Hindlimb muscle (tissue), 1 donor: ENCODE measurements at places on chromosomes 1 and 21. TPM values are rescaled to one million over a fixed set of nuclear protein-coding genes. Genes with fewer than 3 reads are reported as not detected.
A peak's percentile ranks its signal among the peaks of the same experiment; 100 is the strongest.

- DNase-seq, result no peak
Observed at GRCh38 chr1:29460041-29460610, 223.8 kb downstream of the PTPRU start.

DNA sequence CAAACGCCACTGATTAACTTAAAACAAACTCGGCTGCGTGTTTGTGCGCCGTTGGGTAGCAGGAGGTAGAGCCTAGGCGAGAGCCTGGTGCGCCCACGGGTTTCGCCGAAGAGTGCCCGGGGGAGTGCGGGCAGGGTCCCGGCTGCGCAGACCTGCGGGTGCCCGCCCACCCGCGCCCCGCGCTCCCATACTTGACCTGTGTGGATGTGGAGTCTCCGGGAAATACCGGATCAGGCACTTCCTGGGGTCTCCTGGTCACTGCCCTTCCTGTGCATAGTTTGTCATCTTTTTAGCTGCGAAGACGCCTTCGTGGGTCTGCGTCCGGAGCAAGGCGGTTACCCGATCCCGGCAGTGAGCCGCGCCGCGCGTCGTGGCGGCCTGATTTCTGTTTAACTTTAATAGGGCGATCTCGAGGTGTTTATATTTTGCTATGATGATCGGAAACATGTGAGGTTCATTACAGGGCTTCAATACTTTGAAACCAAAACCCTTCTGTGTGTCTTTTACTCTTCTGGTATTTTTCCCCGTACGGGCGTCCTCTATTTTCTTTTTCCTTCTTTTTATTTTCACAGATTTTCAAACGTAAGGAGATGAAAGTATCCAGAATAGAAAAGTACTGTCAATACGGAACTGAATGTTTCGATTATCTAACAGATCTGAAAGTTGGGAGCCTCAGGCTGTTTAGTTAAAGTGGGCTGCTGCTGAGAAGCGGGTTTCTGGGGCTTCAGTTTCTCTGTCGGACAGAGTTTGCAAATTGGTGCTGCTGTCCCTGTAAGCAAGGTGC, 15.2 kb downstream of the NR5A2 start:
- no peak for DNase-seq

FAM72A gene
- polyA plus RNA-seq, result 5.4 TPM

GRCh38 chr1:157000686-157001085, 44.9 kb downstream of the ARHGEF11 start:
- DNase-seq, result no peak

PSEN2 gene
- polyA plus RNA-seq, result 152 TPM

USP33 gene
- polyA plus RNA-seq, result 37.8 TPM

DNA sequence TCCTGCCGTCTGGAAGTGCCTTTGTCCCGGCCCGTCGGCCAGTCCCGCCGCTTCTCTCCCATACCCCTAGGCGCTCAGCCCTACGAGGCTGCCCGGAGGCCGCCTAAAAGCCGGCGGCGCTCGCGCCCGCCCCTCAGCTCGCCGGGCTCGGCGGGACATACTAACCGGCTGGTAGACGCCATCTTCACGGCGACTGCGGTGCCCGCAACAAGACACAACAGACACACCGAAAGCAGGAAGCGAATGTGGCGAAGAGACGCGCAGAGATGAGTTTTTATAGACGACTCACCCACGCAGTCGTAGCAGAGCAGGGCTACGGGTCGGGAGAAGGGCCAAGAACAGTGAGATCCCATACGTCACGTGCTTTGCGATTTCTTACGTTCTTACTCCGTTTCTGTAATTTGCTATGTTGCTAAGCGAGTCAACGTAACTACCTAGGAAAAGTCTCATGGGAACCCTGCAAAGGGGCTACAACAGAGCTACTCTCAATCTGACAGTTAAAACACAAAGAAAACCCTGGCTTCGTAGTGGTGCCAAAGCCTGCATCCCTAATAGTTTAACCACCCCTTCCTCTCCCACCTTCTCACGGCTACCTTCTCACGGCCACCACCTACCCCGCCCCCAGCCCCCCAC, at the start of gene GTF2B:
Gene GTF2B, minus strand, starts transcription at position 250 of the 633 bp plus-strand sequence. Its CDS starts 68 bp downstream, at position 182.
- DNase-seq, result peak; percentile 95

- no peak for DNase-seq
Observed at GRCh38 chr1:201149400-201149799, 4.9 kb downstream of the TMEM9 start.

- no peak for DNase-seq
Observed at GRCh38 chr1:31501505-31501904, 74.8 kb upstream of the TINAGL1 start.

S1PR1 gene
- polyA plus RNA-seq, result 14.0 TPM

DNA sequence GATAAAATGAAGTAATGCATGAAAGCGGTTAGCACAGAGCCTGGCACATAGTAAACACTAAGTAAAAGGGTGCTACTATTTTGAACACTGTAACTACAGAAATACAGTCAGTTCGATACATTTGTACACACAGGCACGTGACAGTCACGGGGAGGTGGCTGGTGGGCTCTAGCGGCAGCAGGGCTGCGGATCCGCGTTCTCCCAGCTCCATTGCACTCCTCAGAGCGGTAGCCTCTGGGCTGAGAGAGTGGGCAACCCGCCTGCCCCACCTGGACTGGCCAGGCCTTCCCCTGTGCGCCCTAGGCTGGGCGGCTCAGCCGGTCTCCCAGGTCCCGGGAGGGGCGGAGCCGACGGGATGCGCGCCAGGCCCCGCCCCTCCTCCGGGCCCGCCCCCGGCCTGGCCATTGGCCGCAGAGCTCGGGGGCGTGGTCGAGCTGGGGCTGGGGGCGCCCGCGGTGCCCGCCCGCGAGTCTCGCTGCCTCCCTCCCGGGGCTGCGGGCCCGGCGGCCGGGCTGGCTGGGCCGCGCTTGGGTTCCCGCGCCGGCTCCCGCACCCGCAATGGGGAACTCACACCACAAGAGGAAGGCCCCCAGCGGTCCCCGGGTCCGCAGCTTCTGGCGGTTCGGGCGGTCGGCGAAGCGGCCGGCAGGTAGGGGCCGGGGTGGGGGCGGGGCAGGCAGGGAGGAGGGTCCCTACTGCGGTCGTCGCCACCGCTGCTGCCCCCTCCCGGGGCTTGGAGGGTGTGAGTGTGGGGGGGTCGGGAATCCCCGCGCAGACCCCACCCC, 51.2 kb upstream of the SYNC start:
- peak; percentile 74 for DNase-seq

C1orf50 gene
- 10.1 TPM for polyA plus RNA-seq

PADI2 gene
- 147 TPM for polyA plus RNA-seq

GRCh38 chr1:32240140-32240951, 6.7 kb upstream of the FAM167B start:
- peak; percentile 54 for DNase-seq

DNA sequence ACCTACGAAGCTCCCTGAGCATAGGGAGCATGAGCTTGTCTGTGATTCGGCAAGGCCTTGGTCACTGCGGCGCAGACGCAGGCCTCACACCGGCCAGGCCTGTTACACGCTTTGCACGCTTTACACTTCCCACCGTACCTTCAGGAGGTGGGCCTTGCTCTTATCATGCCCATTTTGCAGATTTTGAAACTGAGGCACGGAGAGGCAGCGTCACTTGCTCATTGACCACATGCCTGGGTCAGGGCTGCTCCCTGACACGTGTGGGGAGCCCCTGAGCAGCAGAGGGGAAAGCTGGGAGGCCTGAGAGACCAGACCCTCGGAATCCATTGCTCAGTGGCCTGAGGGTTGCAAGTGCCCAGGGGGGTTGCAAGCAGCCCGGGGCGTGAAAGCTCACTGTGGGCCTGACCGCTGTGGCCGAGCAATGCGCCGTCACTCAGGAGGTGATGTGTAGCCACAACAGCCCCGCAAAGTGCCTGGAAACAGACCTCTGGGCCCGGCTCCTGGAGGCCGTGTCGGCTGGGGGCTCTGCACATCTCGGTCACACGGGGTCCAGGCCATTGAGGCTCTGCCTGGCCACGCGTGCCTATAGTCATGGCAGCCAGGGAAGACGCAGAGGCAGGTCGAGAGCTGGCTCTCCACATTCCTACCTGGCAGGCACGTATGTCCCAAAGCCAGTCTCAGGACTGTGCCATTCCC, 6.9 kb downstream of the ARHGEF16 start:
- DNase-seq, result no peak

DNA sequence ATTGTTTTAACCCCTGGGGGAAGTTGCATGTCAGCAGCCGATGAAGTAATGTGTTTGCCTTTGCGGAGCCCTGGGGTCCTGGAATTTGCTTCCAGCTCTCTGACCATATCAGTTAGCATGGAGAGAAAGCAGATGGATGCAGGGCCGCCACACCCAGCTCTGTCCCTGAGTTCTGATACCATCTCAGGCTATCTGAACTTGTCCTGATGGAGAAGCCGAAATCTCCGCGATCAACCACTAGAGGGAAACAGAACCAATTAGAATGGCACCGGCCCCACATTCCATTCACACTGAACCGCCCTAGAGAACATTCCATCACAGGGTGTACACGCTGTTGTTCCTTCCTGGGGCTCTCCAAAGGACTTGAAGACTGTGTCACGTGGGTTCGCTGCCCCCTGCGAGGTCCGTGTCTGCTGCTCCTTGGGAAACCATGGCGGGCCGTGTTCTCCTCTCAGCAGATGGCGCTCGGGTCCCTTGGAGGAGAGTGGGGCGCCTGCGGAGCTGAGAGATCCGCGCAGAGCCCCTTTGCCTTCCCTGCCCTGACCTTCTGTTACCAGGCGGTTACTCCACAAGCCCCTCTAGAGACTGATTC, 75.4 kb downstream of the ABCA4 start:
- DNase-seq, result peak; percentile 78

NECTIN4 gene
- 0.43 TPM for polyA plus RNA-seq

DNA sequence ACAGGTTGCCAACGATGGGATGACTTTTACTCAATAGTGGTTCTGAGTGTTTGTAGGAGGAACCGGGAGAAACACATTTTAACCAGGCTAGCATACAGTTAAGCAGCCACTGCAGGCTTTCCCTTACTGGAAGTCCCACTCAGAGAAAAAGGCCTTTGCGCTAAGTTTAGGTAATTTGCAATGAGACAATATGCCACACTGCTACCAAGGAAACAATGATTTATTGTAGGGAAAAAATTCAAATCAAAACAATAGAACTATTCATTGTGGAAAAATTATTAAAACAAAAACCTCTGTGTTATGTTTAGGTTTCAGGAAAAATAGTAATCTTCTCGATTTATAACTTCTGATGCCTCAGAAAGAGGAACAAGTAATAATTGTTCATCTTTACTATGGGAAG, 51.4 kb upstream of the CR2 start:
- no peak for DNase-seq

- no peak for DNase-seq
Observed at GRCh38 chr1:113255720-113256347, 134.5 kb upstream of the MAGI3 start.

SYPL2 gene
- 289 TPM for polyA plus RNA-seq

GRCh38 chr1:44072821-44073220, 41.6 kb upstream of the SLC6A9 start:
- no peak for DNase-seq

GRCh38 chr1:150479927-150480352, 7.3 kb upstream of the TARS2 start:
- DNase-seq, result no peak

RHOU gene
- 21.2 TPM for polyA plus RNA-seq

- DNase-seq, result no peak
Observed at GRCh38 chr1:234512451-234512861, 33.5 kb upstream of the TARBP1 start.

DNA sequence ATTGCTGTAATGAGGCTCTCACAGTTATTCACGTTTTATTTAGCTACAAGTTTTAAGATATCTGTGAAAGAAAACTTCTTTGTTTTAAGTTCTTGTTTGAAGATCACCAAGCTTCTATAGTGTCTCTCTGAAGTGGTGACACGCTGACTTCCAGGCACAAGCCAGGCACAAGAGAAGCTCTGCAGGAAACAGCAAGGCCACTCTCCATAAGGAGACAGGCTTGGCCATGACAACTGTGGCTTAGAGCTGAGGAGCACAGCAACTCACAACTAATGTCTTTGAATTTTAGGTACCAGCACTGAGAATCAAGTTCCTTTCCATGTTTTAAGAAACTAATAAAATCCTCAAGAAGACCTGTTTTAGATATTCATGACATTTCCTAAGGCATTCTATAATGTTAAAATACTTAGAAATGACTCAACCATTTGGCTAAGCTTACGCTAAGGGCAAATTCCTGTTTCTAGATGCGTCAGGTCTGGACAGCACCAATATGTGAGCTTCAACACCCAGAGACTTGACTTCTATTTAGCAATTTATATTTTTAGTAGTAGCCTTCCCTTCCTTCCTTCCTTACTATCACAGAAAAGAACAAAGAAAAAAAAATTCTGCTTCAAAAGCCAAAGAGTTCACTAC, 40.2 kb downstream of the APP start:
- DNase-seq, result no peak

DNA sequence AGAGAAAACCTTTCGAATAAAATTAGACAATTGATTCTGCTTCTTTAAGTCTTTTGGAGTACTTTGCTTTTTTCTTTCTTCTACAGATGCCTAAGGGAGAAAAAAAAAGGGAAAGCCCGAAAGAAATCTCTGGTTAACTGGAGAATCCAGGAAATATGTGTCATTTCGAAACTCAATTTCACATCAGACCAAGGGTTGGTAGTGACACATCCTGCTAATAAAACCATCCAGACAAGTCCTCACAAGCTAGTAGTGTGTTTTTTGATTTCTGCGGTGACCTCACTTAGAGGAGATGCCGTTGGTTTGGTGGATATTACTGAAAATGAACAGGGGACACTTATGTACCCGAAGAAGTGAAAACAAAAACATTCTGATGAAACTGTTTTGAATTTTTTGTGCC, 726.5 kb upstream of the ADAMTS5 start:
- DNase-seq, result no peak

DNA sequence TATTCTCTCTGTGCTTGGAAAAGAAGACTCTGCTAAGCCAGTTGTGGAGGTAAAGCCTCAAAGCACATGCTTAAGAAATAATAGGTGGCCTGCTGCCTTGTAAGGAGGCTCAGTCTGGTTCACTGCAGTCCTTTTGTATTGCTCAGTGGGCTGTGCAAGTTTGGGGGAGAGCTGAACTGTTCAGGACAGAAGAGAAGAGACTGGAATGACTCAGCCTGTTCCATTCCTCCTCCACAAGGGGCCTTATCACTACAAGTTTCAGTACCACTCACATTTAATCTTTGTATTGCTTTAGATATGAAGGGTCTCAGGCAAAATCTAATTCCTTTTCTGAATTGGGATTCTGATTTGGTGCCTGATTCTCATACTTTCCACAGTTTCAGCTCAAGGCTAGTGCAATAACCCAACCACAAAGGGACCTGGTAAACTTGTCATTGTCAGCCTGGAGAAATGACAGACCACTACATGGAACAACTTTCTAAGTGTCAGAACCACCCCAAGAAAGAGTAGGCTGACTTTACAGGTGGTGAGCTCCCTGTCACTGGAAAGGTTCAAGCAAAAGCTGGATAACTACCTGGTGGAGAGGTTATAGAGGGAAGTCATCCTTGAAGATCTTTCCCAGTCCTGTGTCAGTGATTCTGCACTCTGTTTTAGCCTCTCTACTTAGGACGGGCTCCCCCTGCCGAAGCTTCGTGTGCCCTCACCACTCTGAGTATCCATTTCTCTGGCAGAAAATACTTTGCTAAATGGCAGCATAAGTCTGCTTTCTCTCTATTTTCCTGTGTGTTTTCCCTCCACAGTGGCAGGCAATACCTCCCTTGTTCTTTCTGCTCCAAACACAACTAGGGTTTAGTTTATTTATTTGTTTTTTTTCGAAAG, 162.9 kb upstream of the GJB5 start:
- no peak for DNase-seq

GRCh38 chr1:204293605-204294337, 66.0 kb downstream of the PLEKHA6 start:
- DNase-seq, result no peak

FCN3 gene
- polyA plus RNA-seq, result 0.50 TPM

CAPN9 gene
- 0.57 TPM for polyA plus RNA-seq

CAMK1G gene
- not detected for polyA plus RNA-seq

GRCh38 chr1:109948285-109948630, 36.3 kb upstream of the AHCYL1 start:
- DNase-seq, result no peak

RXRG gene
- polyA plus RNA-seq, result 51.3 TPM

PRPF38B gene
- 42.2 TPM for polyA plus RNA-seq

- DNase-seq, result no peak
Observed at GRCh38 chr21:33109574-33110339, 39.8 kb downstream of the OLIG1 start.
